ENCODE measurements at places on chromosomes 13 and 19.
A peak's percentile ranks its signal among the peaks of the same experiment; 100 is the strongest.

- peak; percentile 72 for DNase-seq
Observed at GRCh38 chr13:72839831-72840426, 58.0 kb downstream of the PIBF1 start.

GRCh38 chr13:108779308-108779707 is 149.9 kb downstream of the MYO16 start:
- DNase-seq: no peak

DNA sequence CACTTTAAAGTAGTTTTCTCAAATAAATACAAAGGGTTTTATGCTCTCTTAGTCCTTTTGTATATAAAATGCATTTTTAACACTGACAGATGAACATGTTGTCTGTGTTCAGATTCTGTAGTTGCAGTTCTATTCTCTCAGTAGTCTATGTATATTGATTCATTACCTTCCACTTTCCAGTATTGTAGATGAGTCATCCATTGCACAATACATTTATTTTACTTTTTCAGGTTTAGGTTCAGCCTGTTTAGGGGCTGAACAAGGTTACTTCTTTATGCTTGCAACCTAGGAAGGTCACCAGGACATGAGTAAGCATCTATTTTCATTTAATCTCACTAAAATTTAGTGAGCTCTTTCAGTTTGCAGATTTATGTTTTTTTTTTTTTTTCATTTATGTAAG is 173.6 kb downstream of the NALCN start:
- DNase-seq: no peak

DNA sequence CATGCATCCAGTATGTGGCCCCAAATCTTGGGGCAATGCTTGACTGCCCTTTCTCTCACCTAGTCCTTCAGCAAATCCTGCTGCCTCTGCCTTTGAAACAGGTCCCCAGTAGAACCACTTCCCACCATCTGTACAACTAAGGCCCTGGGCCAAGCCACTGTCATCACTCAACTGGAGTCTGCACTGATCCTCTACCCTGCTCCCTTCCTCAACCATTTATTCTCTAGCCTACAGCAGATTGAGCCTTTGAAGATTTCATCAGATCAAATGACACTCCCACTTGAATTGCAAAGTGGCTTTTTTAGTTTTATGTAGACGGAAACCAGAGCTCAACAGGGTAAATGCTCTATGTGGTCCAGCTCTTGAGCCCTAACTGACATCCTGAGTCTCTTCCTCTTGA is 43.5 kb downstream of the ATP8A2 start:
- DNase-seq: no peak

- DNase-seq: no peak
Observed at GRCh38 chr19:57812226-57812625, 2.5 kb downstream of the ZNF552 start.

DNA sequence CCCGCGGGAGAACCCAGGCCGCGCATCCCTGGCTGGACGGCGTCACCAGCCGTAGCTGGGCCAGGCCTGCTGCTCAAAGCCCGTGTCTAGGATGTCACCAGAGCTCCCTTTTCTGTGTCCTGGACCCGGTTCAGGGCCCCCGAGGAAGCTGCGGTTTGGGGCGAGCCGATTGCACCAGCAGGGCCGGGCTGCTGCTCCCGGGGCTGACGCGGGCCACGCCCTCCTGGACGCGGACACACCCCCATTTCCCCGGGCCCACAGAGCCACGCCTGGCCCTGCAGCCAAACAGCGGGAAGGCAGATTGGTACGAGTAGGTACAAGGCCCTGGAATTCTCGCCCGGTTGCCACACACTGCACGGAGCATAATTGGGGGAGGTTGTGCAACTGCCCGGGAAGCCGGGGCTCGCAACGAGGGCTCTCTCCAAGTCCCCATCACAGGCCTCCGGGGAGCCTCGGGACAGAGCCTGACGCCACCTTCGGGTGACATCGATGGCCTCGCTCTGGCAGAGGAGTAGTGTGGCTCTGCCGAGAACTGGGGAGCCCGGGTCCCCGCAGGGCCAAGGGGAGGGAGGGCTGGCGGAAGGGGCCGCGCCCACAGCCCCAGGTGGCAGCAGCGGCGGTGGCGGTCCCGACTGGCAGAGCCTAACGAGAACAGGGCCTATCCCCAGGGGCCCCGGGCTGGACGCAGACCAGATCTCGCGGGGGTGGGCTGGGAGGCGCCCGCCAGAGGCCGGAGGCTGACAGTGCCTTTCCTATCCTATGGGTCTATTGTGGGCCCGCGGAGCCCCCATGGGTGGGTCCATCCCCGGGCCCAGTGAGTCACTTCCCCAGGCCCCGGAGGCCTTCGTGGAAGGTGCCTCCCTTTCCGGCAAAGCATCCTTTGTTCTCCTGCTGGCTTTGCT is 23.5 kb downstream of the KCTD15 start:
- peak; percentile 95 for DNase-seq

DNA sequence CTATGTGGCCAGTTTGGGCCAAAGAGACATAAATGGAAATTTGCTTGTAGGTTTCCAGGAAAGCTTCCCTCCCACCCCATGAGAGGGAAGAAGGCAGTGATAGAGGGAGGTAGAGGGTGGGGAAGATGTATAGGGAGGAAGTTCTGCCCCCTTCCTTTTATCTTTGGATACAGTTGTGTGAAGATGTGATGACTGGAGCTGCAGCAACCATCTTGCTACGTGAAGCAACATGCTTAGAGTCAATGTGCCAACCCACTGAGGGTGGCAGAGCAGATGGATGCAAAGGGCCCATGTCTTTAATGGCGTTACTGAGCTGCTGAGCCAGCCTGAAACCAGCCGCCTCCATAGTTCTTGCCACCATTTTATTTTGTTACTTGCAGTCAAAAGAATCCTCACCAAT is 10.7 kb downstream of the VSIG10L start:
- no peak for DNase-seq

DNA sequence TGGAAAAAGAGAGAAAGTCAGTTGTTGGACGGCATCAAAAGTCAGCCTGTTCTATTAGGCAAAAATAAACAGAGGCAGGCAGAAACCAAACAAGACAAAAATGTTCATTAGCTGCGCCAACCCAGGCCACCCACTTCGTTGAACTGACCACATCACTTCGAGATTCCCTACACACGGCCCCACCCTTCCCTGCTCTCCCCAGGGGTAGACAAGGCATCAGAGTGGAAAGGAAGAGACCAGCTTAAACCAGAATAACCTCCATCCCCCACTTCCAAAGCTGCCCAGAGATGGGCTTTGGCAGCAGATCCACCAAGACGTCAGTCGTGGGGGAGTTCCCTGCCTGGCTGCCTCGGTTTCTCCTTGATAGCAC is 204.6 kb upstream of the TSHZ3 start:
- no peak for DNase-seq

DNA sequence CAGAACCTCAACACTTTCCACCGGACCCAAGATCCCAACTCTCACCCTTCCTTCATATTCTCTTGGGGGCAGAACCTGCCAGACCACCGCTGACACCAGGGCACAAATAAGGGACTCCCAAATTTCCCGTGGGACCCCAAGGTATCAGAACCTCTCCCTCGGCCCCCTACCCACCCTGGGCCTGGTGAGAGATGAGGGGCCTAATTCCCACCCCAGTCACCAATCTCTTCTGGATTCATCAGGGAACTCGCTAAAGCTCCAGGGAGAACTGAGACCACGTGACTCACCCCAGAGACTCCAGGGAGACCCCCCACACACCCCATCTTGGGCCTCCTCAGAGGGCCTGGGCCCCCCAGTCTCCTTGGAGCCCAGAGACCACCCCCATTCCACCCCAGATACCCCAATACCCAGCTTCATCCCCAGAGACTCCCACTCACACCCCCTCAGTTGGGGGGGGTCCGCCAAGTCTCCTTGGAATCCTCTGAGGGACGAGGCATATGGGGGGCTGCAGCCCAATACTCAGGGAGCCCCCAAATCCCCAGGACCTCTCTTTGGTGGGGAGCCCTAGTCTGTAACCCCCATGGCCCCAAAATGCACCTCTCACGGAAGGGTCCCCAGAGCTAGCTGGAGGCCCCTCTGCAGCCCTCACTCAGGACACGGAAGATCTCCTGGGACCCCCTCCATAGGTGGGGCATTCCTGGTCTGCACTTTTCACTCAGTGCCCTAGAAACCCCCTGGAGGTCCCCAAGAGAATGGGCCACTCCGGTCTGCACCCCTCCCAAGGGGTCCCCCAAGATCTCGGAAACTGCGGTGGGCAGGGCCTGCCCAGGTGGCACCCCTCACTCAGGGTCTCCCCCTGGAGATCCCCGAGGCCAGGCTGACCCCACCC is 1.6 kb downstream of the LMNB2 start:
- no peak for DNase-seq

DNA sequence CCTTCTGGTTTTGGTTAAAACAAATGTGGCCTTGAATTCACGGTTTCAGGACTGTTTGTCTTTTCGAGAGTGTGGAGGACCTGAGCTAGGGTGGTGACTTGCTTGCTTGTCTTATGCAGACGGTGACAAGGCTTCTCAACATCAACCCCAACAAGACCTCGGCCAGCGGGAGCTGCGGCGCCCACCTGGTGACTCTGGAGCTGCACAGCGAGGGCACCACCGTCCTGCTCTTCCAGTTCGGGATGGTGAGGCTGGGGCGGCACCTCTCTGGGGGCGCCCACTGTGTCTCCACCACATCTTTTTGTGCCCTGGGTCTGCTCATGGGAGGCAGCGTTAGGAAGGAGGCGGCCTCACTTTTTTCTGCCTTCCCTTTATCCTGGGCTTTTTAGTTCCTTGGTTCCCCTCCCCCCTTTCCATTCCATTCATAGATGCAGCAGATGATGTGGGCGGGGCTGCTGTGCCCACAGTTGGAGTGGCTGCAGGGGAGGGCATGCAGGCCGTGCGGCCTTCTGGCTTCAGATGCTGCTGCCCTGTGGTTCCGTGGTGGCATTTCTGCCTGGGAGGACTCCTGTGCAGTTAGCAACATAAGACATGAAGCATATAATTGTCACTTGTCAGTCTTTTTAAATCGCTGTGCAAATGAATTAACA is 23.3 kb downstream of the LAMP1 start:
- no peak for DNase-seq

- no peak for DNase-seq
Observed at GRCh38 chr13:64633948-64634347, 2596.2 kb downstream of the PCDH9 start.

GRCh38 chr13:56755181-56755935 is 385.4 kb upstream of the PRR20A start:
- no peak for DNase-seq

DNA sequence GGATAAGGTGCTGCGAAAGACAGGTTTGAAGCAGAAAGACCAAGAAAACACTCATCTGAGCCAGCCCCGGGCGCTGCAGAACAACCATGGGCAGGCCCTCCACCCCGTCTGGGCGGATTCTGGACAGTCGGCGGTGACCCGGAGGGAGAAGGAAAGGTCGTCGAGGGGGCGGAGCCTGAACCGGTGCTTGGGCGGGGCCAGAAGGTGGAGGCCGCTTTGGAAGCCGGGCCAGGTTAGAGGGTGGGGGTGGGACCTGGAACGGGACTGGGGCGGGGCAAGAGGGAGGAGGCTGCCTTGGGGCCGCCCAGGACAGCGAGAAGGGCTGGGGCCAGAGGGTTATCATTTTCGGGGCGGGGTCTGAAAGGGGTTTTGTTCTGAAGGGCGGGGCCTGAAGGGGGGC is 5.0 kb upstream of the ZNF765 start:
- peak; percentile 4 for DNase-seq

- no peak for DNase-seq
Observed at GRCh38 chr13:80677227-80677626, 336.3 kb upstream of the SPRY2 start.

GRCh38 chr19:2234996-2235380 is 1.1 kb downstream of the PLEKHJ1 start:
- no peak for DNase-seq

DNA sequence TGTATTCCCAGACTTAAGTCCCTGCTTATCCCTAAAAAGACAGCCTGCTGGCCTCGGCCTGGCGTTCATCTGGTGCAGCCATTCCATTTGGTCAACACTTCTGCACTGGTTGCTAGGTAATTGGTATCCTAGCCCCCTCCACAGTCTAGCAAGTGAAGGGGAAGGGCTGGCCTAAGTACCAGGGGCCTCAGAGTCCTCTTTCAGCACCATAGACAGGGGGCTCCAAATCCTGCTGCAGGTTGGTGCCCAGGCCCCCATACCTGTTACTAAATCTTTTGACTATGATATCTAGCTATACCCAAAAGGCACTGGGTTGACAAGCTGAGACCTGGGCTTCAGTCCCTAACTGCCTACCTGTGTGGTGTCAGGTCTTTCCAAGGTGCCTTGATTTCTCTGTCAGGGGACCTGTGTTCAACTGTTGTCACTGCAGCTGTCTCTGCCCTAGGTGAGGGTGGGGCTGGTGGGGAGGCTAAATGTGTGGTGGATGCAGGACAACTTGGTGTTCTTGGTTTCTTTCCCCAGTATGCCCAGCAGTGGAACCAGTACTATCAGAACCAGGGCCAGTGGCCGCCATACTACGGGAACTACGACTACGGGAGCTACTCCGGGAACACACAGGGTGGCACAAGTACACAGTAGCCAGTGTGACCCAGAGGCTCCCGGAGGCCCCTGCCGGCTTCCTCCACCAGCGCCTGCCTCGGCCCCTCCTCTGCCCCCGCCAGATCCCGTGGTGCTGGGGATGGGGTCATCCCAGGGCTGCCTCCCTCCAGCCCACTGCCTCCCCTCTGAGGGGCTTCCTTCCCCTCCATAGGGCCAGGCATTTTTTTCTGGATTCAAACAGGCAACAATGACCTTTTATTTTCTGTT is 3.8 kb upstream of the CCDC97 start:
- no peak for DNase-seq

DNA sequence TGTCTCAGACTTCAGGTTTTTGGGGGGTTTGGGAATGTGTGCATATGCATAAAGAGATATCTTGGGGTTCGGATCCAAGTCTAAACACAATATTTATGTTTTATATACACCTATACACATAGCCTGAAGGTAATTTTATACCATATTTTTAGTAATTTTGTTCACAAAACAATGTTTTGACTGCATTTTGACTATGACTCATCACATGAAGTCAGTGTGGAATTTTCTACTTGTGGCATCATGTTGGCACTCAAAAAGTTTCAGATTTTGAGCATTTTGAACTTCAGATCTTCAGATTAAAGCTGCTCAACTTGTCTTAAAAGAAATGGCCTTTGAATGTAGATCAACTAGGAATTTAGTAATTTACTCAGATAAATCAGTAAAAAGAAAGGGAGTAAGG is 712.9 kb upstream of the GPC6 start:
- no peak for DNase-seq

- DNase-seq: no peak
Observed at GRCh38 chr19:51089786-51090185, 7.1 kb upstream of the KLK14 start.
